Fibroblast of skin of left quadriceps (primary cell): ENCODE measurements at places on chromosomes 4 and X.

- DNase-seq, result no peak
These were observed 135.0 kb downstream of the IDS start for GRCh38 chrX:149370097-149370496.

GRCh38 chr4:139808381-139808807, 142.8 kb downstream of the MGST2 start:
- no peak for DNase-seq

GRCh38 chr4:75561789-75562188, 5.9 kb downstream of the ODAPH start:
- no peak for DNase-seq

GRCh38 chrX:71941776-71942175, 31.1 kb downstream of the NHSL2 start:
- DNase-seq, result peak; percentile 62

- DNase-seq, result no peak
These were observed 155.4 kb upstream of the FAM9B start for GRCh38 chrX:9189286-9189685.
